Aorta (tissue), 5 donors: ENCODE measurements at places on chromosomes 13 and 19. TPM values are rescaled to one million over a fixed set of nuclear protein-coding genes. Genes with fewer than 3 reads are reported as not detected.

- DNase-seq, result no peak
Observed at GRCh38 chr19:33700408-33701013, 78.8 kb downstream of the CHST8 start.

DNA sequence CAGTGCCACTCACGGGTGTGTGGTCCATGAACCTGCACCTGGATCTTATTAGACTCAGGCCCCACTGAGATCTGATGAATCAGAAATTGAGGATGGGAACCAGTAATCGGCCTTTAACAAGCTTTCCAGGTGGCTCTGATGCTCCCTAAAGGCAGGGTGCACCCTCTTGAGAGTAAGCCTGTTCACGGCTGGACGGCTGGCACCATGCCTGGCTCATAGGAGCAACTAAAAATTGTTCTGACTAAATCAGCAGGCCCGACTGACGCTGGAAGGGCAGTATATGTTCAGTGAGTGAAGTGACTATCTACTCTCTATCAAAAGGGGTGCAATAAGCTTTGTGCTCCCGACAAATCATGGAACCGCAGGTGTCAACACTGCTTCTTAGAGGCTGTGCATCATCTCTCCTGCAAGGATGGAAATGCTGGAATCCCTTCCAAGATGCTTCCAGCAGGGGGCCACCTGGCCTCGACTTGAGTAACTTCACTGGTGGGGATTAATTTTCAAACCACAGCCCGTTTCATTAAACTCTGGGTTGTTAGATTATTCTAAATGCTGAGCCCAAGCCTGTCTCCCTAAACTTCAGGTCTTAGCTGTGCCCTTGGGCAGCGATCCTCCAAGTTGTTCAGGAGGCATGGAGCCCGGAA lies 28.4 kb downstream of the TMTC4 start:
- no peak for DNase-seq

GRCh38 chr19:50510700-50511068 lies 307 bp downstream of the JOSD2 start:
- DNase-seq, result no peak

- DNase-seq, result no peak
Observed at GRCh38 chr19:30516531-30516930, 144.3 kb downstream of the ZNF536 start.

SERPINE3 gene
- total RNA-seq, result not detected

RELB gene
- total RNA-seq, result 30.0 TPM

IL4I1 gene
- total RNA-seq, result 0.84 TPM

ZNF772 gene
- total RNA-seq, result 6.7 TPM
